Lung microvascular endothelial cell (primary cell): ENCODE measurements at places on chromosomes 13 and 19. TPM values are rescaled to one million over a fixed set of nuclear protein-coding genes. Genes with fewer than 3 reads are reported as not detected.

DNA sequence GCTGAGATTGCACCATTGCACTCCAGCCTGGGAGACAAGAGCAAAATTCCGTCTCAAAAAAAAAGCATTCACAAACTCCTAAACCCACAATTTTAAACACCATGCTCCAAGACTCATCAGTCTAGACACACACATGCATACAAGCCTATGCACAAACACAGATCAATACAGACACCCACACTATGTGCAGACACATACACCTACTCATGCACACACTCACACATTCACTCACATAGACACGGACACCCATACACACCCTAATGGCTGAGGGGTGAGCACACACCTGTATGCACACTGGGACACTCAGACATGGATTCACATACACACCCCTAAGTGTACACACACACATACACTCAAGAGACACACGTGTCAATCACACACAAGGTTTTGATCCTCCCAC, 9.3 kb downstream of the PNMA8B start:
- DNase-seq, result no peak

GRCh38 chr19:17348700-17349099, 11.3 kb downstream of the GTPBP3 start:
- peak; percentile 88 for DNase-seq

DNA sequence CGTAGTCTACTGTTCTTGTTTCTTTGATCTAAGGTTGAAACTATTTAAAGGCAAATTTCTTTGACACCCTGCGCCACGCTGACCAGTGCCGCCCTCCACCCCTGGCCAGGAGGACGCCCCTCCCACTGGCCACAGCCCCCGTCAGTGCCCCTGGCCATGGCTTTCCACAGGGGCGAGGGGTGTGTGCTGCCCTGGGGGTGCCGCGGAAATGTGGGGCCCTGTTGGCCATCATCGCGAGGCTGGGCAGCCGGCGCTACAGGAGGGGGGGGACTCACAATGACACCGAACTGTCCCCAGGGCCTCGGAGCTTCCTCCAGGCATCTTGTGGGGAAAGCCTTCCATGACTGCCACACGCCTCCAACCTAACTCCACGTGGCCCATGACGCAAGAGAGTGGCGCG, 10.9 kb downstream of the SHC2 start:
- no peak for DNase-seq

GRCh38 chr19:1230783-1231489, 6.9 kb downstream of the CBARP start:
- DNase-seq, result no peak

GRCh38 chr13:83666141-83666540, 216.1 kb downstream of the SLITRK1 start:
- no peak for DNase-seq

GRCh38 chr19:570251-570686, 2.1 kb upstream of the BSG start:
- DNase-seq, result peak; percentile 47

- DNase-seq, result no peak
These were observed 632.3 kb downstream of the SLITRK6 start for GRCh38 chr13:85166891-85167290.

GRCh38 chr13:25691654-25692053, 319.9 kb downstream of the ATP8A2 start:
- no peak for DNase-seq

- no peak for DNase-seq
These were observed 7.6 kb upstream of the CABP5 start for GRCh38 chr19:48051335-48052033.

- DNase-seq, result no peak
These were observed 199.6 kb downstream of the OXGR1 start for GRCh38 chr13:96794669-96795068.

DNA sequence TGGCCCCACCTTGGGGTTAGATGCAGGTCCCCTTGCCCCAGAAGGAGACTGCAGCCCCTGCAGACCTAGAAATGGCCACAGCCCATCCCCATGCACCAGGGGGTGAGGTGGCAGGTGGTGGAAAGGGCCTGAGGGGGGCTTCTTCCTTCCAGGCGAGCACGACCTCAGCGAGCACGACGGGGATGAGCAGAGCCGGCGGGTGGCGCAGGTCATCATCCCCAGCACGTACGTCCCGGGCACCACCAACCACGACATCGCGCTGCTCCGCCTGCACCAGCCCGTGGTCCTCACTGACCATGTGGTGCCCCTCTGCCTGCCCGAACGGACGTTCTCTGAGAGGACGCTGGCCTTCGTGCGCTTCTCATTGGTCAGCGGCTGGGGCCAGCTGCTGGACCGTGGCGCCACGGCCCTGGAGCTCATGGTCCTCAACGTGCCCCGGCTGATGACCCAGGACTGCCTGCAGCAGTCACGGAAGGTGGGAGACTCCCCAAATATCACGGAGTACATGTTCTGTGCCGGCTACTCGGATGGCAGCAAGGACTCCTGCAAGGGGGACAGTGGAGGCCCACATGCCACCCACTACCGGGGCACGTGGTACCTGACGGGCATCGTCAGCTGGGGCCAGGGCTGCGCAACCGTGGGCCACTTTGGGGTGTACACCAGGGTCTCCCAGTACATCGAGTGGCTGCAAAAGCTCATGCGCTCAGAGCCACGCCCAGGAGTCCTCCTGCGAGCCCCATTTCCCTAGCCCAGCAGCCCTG, 4.2 kb upstream of the F10 start:
- no peak for DNase-seq

DNA sequence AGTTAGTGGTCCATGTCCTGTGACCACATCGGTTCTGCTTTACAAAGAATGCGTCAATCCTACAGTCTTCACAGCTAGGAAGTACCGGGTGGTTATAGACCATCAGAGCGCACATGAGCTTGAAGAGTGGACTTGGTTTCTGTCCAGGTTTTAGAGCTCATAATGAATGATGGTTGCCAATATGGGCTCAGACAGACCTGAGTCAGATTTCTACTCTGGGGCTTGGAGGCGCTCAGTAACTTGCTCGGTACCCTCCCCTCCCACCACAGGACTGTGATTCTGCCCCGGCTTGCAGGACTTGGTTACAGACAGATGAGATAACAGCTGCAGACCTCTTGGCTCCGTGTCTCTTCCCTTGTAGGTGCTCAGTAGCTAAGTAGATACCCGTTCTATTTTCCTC, 284.7 kb downstream of the TSHZ3 start:
- DNase-seq, result no peak

GRCh38 chr13:75173457-75174356, 308.3 kb downstream of the TBC1D4 start:
- DNase-seq, result peak; percentile 17

GRCh38 chr19:45917421-45918091, 3.0 kb upstream of the NANOS2 start:
- no peak for DNase-seq

GRCh38 chr19:19213426-19214158, 1.8 kb downstream of the NCAN start:
- no peak for DNase-seq

S1PR4 gene
- under 0.01 and 0.44 TPM in 2 replicates for total RNA-seq

CLC gene
- not detected in 2 replicates for total RNA-seq

PEG3 gene
- under 0.01 and 1.6 TPM in 2 replicates for total RNA-seq

DNM2 gene
- 68.0 and 74.6 TPM in 2 replicates for total RNA-seq

DLL3 gene
- total RNA-seq, result under 0.01 and 0.22 TPM in 2 replicates

PEAK3 gene
- under 0.01 and 0.20 TPM in 2 replicates for total RNA-seq

RGCC gene
- 27.6 and 144 TPM in 2 replicates for total RNA-seq

TMEM255B gene
- 42.7 and 55.8 TPM in 2 replicates for total RNA-seq

BAX gene
- total RNA-seq, result 96.8 and 101 TPM in 2 replicates
